Midbrain (tissue), 1 donor: ENCODE measurements at places on chromosomes 11 and 22.

DNA sequence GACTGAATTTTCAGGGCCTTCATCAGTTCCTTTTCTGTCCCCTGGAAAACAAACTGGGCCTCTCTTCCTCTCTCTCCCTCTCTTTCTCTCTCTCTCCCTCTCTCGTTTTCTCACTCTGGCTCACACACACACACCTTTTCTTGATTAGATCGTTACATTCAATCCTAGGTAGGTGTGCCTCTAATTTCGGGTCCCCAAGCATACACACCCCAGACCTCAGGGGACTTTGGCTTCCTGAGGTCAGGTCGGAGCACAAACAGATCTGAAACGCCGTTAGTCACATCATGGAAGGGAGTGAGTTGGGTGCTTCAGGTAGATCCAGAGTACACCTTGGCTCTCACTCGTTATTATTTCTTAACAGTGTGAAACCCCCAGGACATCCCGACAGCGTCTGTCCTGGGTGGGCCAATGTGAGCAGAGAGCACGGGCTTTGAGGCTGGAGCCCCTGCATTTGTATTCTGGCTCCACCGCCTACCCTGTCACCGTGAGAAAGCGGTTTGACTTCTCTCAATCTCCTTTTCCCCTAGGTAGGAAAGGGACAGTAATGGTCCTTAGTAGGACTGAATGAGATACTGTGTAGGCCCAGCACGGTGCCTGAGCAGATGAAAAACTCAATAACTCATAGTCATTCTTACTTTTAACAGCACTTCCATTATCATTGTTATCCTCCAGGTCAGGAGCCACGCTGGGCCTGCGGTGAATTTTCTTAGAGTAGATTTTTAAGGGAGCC is 37.3 kb upstream of the POU2AF1 start:
- no peak for DNase-seq

GRCh38 chr22:31284281-31285155 is 7.8 kb downstream of the PIK3IP1 start:
- DNase-seq, result no peak

GRCh38 chr11:128628325-128628673 is 40.9 kb upstream of the ETS1 start:
- no peak for DNase-seq

DNA sequence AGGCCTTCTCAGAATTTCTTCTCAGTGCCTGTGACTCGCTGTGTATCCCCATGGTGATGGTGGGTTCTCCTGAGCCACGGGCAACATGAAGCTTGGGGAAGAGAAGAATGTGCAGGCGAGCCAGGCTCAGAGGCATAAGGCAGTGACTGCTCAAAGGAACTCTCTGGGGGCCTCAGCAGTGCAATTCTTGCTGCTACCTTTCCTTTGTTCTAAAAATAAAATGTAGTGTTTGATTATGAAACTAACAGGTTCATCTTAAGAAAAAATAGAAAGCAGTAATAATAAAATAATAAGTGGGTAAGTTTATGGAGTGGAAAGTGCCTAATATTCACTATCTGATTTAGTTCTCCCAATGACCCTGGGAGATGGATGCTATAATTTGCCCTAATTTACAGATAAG is 46.7 kb downstream of the MEI1 start:
- no peak for DNase-seq

- peak; percentile 67 for DNase-seq
Measured at GRCh38 chr11:8566613-8567210, 27.3 kb downstream of the STK33 start.

DNA sequence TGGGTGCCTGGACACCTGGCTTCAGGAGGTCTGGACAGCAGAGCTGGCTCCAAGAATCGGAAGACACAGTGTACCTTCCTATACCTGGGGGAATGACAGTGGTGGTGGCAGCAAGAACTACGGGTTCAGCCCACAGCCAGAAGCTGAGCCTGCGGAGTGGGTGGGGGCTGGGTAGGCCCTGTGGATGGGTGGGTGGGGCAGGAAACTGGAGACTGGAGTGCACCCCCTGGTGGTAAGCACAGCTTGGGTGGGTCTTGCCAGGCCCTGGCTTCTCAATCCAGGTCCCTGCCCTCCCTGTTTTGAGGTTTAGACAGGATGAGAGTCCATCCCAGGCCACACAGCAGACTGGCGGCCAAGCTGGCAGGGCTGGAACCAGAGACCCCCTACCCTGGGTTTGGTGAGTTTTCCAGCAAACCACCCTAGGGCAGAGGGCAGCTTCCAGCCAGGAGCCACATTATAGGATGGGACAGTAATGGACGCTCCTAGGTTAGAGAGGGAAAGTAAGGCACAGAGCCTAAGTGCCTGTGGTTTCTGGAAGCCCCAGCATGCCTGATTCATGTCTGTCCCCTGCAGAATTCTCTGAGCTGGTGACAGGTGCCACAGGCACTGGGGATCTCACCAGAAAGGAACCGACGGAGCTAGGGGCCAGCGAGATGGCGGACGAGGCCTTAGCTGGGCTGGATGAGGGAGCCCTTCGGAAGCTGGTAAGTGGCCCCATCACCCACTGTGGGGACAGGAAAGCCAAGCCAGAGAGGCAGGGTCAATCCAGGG is 1.7 kb downstream of the SMTN start:
- no peak for DNase-seq

- DNase-seq, result no peak
Measured at GRCh38 chr22:49012712-49013395, 814.8 kb downstream of the BRD1 start.

GRCh38 chr11:11577932-11578911 is 43.6 kb downstream of the GALNT18 start:
- no peak for DNase-seq

- DNase-seq, result no peak
Measured at GRCh38 chr11:122107566-122107965, 8.4 kb downstream of the BLID start.

GRCh38 chr11:133957900-133958299 is 1.1 kb upstream of the IGSF9B start:
- no peak for DNase-seq

DNA sequence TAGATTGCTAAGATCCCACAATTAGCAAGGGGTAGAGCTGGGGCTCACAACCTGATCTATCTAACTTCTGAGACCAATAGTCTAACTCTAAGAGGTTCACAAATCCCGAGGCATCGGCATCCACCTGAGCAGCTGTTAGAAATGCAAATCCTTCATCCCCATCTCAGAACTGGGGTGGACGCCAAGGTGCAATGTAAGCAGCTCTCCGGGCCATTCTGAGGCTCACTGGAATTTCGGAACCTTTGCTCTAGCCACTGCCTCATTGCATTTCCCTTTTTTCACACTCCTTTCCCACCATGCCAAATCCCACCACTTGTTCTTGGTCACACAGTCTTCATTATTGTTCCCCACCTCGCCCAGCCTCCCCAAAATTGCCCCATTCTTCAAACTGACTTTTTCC is 29.8 kb downstream of the MAML2 start:
- DNase-seq, result no peak

- no peak for DNase-seq
Measured at GRCh38 chr11:134753771-134754520, 341.9 kb upstream of the B3GAT1 start.
